ENCODE measurements at places on chromosomes 11 and 22.

- DNase-seq = no peak
These were observed 256.4 kb upstream of the SESN3 start for GRCh38 chr11:95487391-95487790.

- DNase-seq = peak; percentile 51
These were observed 49.7 kb downstream of the RTL6 start for GRCh38 chr22:44448271-44448830.

- no peak for DNase-seq
These were observed 119.2 kb downstream of the FEZ1 start for GRCh38 chr11:125376856-125377255.

DNA sequence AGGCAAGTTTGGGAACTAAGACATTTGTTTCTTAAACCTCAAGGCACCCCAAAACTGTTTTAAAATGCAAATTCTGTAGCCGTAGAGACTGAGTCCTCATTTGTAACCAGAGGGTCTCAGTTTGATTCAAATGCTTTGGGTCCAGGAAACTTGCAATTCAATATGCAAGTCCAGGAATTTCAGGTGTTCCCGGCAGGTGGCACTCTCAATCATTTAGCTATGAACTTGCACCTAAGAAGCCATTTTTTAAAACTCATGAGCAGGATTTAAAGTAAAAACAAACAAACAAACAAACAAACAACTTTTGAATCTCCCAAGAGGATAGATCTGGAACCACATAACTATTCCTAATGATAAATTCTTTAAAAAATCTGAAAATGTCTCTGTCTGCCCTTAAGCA lies 8.7 kb upstream of the ABTB2 start:
- no peak for DNase-seq

- DNase-seq = no peak
These were observed at the start of gene PLCB3 for GRCh38 chr11:64251016-64251752. Gene PLCB3 (plus strand): TSS chr11:64251530. CDS start chr11:64251650, 120 bp downstream.

DNA sequence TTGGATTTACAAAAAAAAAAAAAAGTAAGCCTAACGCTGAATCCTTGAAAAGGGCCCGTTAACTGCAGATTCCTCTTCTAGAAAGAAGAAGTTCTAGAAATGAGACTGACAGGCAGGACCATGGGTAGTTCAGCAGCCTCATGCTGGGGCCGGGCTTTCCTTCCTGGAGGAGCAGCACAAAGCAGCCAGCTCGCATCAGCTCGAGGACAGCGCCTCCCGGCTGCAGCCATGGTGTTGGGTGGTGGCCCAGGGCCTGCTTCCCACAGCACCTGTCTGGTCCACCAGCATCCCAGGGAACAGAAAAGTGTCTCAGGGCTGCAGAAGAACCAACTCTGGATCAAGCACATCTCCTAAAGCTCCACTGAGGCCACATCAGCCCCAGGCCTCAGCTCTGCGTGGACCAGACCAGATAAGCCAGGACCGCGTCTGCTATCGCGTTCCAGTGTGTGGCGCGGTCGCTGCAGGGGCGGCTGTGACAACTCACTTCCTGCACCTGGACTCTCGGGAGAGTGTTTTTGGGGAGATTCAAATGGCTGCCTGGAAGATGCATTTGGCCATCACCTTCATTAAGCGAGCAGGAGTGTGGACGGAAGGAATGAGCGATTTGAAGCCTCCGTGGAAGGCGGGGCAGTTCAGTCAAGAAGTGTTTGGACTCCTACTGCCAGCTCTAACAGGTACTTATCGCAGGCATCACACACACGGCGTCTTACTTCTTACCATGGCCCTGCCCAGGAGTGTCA lies 53.5 kb downstream of the MYH9 start:
- no peak for DNase-seq

GRCh38 chr11:28339488-28339887 lies 231.3 kb downstream of the METTL15 start:
- DNase-seq = no peak

DNA sequence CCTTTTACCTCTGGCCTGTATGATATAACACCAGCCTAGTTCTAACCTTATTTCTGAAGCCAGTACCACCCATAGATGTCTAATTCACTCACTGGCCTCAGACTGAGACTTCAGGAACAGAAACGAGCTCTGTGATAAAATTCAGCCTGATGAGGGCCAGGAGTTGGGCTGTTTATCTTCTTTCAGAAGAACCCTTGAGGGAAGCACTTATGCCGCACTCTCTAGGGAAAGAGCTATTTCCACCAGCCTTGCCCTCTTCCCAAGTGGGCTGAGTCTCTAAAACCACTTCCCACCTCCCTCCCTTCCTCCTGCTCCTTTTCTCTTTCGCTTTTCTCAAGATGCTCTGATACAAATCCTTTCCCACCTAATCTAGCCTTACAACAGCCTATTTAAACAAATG lies 2.0 kb upstream of the OR52B4 start:
- no peak for DNase-seq

GRCh38 chr11:100681064-100681502 lies 6.0 kb upstream of the ARHGAP42 start:
- DNase-seq = peak; percentile 98

GRCh38 chr22:38986629-38987028 lies 4.5 kb downstream of the APOBEC3B start:
- no peak for DNase-seq

DNA sequence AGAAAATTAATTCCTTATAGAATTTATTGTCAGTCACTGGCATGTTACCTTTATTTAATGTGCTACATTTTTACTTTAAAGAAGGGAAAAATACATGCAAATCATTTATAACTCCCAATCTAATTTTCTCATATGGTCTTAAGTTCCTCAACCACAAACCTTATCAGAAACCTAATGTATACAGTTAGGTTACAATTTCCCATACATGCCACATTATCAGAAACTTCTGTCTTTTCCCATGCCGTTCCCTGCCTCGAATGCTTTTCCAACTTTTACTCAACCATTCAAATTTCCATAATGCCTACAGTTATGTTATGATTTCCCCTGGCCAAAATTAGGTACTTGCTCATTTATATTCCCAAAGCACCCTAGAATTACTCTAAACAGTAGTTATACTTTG lies 13.5 kb downstream of the RSF1 start:
- no peak for DNase-seq

DNA sequence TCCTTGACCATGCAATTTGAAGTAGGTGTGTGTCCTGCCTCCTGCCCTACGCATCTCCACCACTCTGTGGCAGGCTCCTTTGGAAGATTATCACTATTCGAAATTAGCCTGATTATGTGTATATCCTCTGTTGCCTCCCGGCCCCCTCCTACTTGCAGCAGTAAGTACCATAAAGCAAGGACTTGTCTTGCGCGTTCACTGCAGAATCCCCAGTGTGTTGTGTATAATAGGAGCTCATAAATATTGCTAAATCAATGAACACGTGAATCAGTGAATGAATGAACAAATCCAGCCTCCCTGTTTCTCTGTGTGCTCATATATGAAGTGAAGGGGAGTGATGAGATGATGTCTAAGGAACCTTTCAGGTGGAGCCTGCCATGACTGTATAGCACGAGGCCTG lies 210.7 kb downstream of the DBX1 start:
- DNase-seq = no peak

DNA sequence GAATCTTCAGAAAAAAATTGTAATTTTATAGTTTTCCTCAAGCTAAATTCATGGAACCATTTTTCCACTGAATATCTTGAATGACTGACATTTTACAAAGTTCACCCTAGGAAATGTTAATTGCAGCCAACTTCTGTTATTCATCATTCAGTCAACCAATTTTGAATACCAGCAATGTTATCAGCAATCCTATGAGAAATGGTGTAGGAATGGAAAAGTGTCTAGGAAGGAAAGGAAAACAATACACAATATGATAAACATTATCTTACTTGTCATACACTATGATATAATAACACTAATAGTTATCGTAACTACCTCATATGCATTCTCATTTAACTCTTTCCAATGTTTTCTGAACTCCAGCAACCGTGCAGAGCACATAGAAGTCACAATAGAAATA lies 790.5 kb upstream of the LRRC4C start:
- no peak for DNase-seq

- DNase-seq = no peak
These were observed 94.3 kb downstream of the RNF169 start for GRCh38 chr11:74842967-74843366.

- DNase-seq = no peak
These were observed 20.5 kb upstream of the ISX start for GRCh38 chr22:35045451-35045850.

DNA sequence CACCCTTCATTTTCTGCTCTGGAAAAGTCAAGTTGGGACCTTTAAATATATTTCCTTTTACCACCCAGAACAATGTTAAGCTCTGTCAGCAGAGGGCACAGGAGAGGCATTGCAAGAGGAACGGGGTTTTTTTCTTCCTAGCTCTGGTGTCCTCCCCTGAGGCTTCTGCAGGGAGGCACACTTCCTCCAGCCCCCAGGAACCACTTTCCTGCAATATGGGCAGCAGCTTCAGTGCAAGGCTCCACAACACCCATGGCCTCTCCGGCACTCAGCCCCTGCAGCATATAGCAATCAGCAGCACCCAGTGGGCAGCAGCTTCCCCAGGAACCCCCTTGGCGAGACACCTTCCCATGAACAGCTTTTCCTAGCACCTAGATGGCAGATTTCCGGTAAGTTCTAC lies 101.4 kb downstream of the SYT9 start:
- no peak for DNase-seq

DNA sequence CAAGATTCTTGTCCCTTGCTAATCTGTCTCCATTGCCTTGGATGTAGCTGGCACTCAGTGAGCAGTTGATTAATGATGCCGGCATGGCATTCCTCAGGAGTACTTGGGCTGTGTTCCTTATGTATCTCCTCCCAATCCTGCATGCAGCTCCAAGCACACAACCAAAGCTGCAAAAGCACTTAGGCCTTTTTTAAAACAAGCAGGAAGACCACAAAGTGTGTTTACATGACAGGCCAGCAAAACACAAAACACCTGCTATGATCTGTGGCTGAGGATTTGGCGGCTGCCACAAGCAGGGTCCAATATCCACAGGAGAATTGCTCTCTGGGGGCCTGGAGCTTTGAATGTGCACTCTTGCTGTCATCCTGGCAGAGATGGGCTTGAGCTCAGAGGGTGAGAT lies 8.9 kb downstream of the ABTB2 start:
- DNase-seq = no peak

GRCh38 chr11:116072601-116073410 lies 568.6 kb upstream of the CADM1 start:
- DNase-seq = no peak

GRCh38 chr11:40252236-40252635 lies 1207.2 kb downstream of the LRRC4C start:
- no peak for DNase-seq

DNA sequence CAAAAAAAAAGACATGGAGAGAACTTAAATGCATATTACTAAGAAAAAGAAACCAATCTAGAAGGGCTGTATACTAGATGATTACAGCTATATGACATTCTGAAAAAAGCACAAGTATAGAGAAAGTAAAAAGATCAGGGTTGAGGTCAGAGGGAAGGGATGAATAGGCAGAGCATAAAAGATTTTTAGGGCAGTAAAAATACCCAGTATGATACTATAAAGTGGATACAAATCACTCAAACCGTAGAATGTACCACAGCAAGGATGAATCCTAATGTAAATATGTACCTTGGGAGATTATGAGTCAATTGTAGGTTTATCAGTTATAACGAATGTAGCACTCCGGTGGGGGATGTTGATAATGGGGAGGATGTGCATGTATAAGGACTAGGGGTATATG lies 29.4 kb upstream of the SMCO4 start:
- DNase-seq = no peak

DNA sequence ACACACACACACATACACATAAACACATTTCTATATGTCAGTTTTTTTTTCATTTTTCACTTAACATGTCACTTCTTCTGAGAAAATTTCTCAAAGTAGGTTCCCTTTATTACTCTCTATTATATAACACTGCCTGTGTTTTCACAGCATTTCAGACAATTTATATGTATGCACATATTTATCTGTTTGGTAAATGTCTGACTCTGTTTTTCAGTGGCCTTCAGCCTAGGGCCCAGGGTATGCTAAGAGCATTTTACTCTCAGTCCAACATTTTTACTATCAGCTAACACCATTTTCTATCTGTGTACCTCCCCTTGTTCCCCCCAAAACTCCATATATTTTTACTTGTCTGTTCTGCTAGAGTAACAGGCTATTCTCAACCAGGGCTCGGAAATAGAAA lies 92.3 kb downstream of the ANO3 start:
- DNase-seq = no peak

DNA sequence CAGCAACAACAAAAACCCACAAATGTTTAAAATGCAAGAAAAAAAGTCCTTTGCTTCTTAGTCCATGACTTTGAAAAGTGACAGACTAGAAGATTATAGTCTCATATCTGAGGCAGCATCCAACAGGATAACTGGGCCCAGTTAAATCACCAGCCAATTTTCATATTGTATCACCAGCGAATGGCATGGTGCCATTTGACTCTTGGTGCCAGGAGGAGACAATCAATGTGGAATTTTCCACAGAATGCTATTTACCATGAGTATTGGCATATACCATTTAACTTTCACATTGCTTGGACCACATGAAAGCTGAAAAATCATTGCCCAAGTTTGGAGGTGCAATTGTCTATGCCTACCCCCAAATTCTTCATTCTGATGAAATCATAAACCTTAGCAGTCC lies 255.5 kb downstream of the TENM4 start:
- no peak for DNase-seq

- DNase-seq = no peak
These were observed 15.4 kb downstream of the PRR14L start for GRCh38 chr22:31734512-31734911.

DNA sequence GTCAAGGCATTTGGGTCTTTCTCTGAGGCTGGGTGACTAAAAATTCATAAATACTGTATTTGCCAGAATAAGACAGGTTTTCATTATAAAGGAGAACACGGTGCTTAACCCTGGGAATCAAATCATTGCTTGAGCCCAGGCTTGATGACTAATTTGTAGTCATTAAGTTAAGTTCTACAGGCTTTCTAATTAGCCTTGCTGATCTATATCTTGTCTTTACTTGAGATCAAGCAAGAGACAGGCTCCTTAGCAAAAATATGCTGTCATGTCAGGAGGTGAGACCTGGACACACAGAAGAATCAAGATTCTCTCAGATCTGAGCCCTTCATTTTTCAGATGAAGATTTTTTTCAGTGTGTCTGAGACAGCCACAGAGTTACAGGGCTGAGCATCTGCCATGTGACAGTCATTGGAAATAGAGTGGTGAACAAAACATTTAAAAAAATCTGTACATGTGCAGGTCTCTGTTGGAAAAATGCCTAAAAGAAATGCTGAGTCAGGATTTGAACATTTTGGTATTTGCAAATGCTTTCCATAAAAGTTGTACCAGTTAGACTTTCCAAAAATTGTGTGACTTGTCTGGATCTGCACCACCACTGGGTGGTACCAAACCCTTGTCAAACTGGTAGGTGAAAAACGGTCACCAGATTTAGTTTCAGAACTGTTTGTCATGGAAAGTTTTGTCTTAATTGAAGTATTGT lies 14.6 kb downstream of the ACAT1 start:
- no peak for DNase-seq

DNA sequence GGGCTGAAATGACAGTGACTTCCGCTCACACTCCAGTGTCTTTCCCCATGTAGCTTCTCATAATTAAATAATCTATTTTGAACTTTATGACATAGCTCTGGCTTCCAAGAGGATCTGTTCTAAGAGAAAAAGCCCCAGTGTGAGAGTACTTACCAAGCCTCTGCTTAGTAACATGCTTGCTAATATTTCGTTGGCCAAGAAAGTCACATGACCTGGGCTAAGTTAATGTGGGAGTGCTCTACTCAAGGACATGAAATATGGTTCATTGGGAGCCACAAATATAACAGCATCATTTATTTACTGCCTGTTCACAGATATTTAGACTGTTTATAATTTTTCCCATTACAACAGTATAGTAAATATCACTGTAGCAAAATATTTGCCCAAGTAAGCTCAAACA lies 42.5 kb downstream of the CCDC73 start:
- no peak for DNase-seq

- DNase-seq = no peak
These were observed 49.0 kb downstream of the PPFIA1 start for GRCh38 chr11:70319396-70320076.
